ENCODE measurements at places on chromosomes 1 and 21.

DNA sequence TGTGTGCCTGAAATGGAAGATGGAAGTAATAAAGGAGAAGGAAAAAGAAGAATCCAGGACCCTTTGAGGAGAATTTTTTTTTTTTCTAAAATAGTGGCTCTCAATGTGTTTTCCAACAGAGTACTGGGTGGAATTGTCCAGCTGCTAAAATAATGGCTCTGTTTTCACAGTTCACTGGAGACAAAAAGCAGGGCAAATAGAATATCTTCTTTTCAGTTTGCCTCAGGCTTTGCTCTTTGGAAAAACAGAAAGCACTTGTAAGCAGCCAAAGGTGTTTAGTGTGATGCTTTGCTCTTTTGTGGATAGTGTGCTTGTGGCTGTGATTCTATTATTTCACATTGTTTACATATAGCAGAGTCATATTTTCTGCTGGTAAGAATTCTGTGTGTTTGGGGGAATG lies 77.4 kb upstream of the MROH9 start:
- DNase-seq: no peak

DNA sequence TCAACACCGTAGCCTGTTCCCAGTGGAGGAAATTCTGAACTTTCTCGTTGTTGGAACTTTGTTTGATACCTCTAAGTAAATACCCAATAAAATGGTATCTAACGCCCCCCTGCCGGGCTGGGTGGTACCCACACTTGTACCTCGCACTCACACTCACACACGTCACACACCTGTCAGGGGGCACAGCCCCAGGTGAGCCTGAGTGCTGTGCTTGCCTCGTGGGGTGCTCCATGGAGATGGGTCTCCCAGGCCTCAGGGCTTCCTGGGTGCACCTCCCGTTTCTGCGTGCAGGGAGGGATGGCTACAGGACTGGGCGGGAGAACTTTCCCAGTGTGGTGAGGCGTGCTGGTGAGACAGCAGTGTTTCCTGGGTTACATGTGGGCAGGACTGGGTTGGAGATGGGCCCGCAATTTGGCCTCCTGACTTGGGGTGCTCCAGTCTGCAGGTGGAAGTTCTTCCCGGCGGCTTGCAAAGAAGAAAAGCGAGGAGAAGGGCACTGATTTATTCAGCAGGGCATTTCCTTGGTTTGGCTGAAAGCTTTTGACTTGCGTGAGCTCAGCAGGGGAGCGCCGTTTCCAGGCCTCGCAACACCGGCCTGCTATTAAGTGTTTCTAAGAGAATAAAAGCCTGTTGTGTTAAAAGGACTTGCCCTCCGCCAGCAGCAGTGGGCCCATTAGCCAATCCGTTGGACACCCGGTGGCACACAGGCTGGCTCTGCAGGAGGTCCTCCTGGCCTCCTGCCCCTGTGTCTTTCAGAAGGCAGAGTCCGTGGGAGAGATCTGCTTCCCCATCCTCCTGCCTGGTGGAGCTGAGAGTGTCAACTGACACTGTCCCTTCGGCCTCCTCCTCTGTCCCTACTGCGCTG lies 79.7 kb downstream of the KIF26B start:
- DNase-seq: no peak

- no peak for DNase-seq
Observed at GRCh38 chr1:67618285-67619018, 66.5 kb upstream of the GADD45A start.

DNA sequence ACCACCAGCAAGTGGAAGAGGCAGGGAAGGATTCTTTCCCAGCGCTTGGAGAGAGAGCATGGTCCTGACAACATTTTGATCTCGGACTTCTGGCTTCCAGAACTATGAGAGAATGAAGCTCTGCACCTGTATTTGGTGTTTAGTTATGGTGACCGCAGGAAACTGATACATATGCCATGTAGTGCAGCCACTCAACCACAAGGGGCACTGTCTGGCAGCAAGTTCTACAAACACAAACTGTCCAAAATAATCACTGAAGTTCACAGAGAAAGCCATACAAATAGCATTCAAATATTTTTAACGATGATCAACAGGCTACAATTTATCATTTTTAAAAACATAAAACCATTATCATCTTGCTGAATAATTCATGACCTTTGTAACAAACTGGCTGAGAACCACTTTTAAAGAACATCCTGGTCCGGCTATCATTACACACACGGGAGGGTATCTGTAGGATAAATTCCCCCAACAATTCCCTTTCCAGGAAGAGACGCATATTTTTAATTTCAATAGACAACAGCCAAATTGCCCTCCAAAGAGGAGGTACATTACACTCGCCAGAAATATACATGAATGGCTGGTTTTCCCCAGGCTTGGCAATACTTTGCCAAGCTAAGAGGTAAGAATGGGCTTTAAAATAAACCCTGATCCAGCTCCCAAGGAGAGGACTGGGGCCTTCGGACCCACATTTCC lies 9.2 kb upstream of the CBR3 start:
- DNase-seq: peak; percentile 67

DNA sequence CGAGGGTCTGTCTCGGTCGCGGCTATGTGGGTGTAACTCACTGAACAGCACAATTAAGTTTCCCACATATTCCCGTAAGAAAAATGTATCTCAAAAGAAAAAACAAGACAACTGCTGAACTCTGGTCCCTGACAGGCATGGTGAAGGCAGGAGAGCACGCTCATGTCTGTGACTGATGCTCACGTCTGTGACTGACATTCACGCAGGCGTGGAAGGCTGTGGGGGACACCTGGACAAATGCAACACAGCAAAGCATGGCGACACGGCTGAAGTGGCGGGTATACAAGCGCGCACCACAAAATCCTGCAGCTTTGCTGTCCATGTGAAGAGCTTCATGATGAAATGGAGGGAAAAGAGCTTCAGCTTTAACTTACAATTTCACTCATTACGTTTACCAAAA lies 6.0 kb downstream of the PTTG1IP start:
- DNase-seq: no peak

DNA sequence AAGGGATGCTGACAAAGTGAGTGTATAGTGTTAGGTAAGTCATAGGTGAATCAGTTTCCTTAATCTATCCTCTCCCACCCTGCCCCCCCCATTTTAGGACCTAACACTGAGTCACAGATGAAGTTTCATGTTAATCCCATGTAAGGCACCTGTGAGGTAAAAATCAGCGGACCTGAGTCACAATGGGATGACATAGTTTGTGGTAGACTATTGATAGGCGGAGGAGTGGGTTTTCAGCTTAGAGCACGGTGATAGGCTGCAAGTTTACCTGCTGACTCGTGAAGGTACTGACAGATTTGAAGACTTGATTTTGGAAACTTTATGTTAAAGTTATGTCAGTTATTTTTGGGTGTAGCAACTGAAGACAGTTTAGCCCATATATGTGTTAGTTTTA lies 1.7 kb downstream of the TOR1AIP1 start:
- DNase-seq: peak; percentile 80

GRCh38 chr1:231337043-231337471 lies 595 bp downstream of the EXOC8 start:
- no peak for DNase-seq
